ENCODE measurements at places on chromosomes 12 and 14. TPM values are rescaled to one million over a fixed set of nuclear protein-coding genes. Genes with fewer than 3 reads are reported as not detected.

DNA sequence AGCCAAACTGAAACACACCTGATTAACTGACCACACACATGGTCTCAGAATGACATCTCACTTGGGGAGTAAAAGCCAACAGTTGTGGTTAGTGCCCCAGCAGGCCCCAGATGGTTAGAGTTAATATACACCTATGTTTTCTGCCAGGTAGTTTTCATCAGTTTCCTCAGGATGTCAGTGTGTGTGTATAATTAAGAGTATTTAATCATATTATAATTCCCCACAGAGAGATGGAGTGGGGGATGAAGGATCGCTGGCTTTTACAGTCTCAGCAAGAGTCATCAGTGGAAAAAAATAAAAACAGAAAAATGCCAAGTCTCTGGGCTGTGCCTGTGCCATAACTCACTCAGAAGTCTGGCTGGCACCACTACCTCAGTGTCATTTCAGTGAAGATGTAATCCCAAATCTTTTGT is 412.5 kb downstream of the ZFP36L1 start:
- DNase-seq, result no peak

- DNase-seq, result no peak
Measured at GRCh38 chr12:41055875-41056577, 132.1 kb upstream of the PDZRN4 start.

Gene TAS2R42
- total RNA-seq, result not detected

Gene CPNE6
- 1.5 TPM for total RNA-seq

Gene FLRT2
- total RNA-seq, result 25.5 TPM

Data from ureter (tissue), 1 donor.